Left ventricle myocardium inferior (tissue), 1 donor: ENCODE measurements at places on chromosomes 5 and 9. TPM values are rescaled to one million over a fixed set of nuclear protein-coding genes. Genes with fewer than 3 reads are reported as not detected.

GRCh38 chr5:159244163-159244562 is 18.9 kb upstream of the UBLCP1 start:
- no peak overlapping the region for H3K27ac ChIP-seq
- H3K4me3 ChIP-seq, result no peak overlapping the region
- DNase-seq, result no peak
- peaks cover 12% of the 10 kb centered on the region for H3K27me3 ChIP-seq

DNA sequence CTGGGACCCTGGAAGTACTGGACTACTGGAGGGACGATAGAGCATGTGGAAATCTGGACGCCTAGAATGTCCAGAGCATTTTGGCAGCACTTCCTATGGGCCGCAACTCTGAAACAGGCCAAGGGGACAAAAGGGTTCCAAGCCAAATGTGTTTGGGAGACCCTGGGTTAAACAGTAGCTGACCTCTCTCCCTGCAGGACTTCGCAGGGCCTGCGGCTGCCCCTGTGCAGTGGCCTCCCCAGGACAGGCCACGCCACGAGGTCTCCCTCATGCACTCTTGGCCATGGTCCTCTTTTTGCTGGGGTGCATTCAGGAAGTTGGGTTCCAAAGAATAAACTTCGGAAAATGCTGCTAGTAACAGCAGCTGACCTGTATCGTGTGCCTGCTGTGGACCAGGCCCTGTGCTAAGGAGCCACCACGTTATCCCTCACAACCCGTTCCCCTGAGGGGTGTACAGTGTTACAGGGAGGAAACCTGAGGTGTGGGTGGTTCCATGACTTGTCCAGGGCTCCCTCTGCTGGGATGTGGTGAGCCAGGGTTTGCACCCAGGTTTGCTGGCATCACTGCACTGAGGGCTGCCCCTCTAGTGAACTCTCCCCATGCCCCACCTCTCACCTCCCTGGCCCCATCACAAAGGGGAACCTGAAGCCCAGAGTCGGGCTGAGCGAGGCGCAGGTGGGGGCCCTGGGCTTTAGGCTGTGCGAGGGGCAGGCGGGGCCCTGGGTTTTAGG is 79.4 kb downstream of the AMBP start:
- H3K27ac ChIP-seq, result no peak overlapping the region
- no peak overlapping the region for H3K4me3 ChIP-seq
- H3K4me1 ChIP-seq, result peaks cover 31% of the 10 kb centered on the region
- DNase-seq, result no peak
- H3K36me3 ChIP-seq, result no peaks in the 10 kb centered on the region

DNA sequence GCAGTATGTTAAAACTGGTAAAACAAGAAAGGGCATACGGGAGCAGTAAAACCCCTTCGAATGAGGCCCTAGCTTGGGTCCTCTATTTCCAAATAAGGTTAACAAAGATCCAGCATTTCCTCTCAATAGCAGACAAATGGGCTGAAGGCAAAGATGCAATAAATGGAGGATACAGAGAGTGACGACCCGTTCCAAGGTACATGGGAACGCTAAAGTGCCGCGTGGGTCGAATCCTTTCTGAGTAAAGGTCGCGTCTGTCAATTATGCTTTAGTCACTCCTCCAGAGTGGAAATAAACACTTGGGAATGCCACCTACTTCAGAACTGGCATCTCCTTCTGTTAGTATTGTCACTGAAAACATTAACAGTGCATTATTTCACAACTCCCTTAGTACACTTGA is 24.7 kb downstream of the ARL15 start:
- no peak overlapping the region for H3K27ac ChIP-seq
- H3K4me1 ChIP-seq, result peaks cover 28% of the 10 kb centered on the region
- H3K36me3 ChIP-seq, result no peaks in the 10 kb centered on the region
- DNase-seq, result no peak

- peak overlapping the region; percentile 50 for H3K27ac ChIP-seq
- H3K27me3 ChIP-seq, result no peaks in the 10 kb centered on the region
- peaks cover 93% of the 10 kb centered on the region for H3K4me1 ChIP-seq
- H3K4me3 ChIP-seq, result no peak overlapping the region
- peaks cover 10% of the 10 kb centered on the region for H3K36me3 ChIP-seq
Observed at GRCh38 chr5:132459983-132460838, 30.4 kb downstream of the IRF1 start.

DNA sequence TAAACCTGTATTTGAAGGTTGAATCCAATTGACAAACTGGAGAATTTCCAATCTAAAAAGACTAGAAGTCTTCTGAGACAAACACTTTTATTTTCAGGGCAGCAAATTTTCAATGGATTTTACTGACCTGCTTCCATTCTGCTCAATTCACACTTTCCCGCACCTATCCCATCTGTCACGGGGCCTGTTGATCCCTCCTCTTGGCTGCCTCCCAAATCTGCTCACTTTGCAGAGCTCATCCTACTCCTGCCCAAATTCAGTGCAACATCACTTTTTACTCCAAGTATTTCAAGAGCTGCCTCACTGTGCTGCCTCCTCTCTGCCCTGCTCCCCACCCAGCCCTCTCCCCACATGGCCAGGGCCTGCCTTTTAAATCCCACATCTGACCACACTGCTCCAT is 35.1 kb downstream of the GOLM1 start:
- H3K4me1 ChIP-seq, result no peaks in the 10 kb centered on the region
- no peaks in the 10 kb centered on the region for H3K36me3 ChIP-seq

- DNase-seq, result no peak
- peaks cover 70% of the 10 kb centered on the region for H3K36me3 ChIP-seq
- peak overlapping the region; percentile 43 for H3K27ac ChIP-seq
- no peak overlapping the region for H3K4me3 ChIP-seq
- no peaks in the 10 kb centered on the region for H3K27me3 ChIP-seq
Observed at GRCh38 chr9:95478335-95478734, 38.4 kb downstream of the PTCH1 start.

DNA sequence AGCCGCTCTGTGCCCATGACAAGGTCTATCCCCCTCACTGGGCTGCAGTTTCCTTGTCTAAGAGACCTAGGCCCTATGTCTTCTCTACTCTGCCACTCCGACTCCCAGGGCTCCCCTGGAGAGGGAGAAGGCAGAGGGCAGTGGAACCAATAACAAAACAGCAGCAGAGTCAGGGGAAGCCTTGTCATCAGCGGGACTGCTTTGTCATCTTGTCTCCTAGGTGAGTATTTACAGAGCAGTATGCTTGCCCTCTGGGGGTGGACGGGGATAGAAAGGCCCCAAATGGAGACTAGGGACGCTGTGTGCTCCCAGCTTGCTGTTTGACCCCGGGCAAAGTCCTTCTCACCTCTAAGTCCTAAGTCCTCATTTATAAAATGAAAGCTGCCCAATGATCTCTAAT is 318.5 kb downstream of the CDK5RAP2 start:
- H3K4me1 ChIP-seq, result peaks cover 9% of the 10 kb centered on the region
- no peak for DNase-seq
- no peak overlapping the region for H3K4me3 ChIP-seq

- no peak overlapping the region for H3K4me3 ChIP-seq
- no peak for DNase-seq
- no peaks in the 10 kb centered on the region for H3K36me3 ChIP-seq
- no peaks in the 10 kb centered on the region for H3K27me3 ChIP-seq
Observed at GRCh38 chr9:23695572-23695971, 130.5 kb downstream of the ELAVL2 start.

- no peaks in the 10 kb centered on the region for H3K36me3 ChIP-seq
- H3K4me1 ChIP-seq, result peaks cover 3% of the 10 kb centered on the region
- no peak overlapping the region for H3K27ac ChIP-seq
- H3K4me3 ChIP-seq, result no peak overlapping the region
- DNase-seq, result no peak
Observed at GRCh38 chr5:90015584-90016018, 394.0 kb downstream of the CETN3 start.

DNA sequence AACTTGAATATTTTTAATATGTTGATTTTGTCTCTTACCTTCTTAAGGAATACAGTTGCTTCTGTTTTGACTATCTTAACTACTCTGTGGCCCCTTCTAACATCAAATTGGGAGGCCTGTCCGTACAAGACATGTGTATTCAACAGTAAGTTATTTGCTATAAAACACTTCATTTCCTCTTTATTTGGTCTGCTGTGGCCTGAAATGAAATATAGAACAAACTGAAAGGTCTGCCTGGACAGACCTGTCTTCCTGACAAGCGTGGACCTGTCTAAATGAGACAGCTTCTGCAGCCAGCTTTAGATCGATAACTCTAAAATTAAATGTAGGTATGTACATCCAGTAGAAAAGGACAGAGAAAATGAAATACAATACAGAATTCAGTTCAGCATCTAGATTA is 2.2 kb upstream of the LPAR1 start:
- no peak for DNase-seq
- H3K36me3 ChIP-seq, result no peaks in the 10 kb centered on the region
- H3K27me3 ChIP-seq, result peaks cover 50% of the 10 kb centered on the region
- H3K4me3 ChIP-seq, result no peak overlapping the region
- no peak overlapping the region for H3K27ac ChIP-seq
- H3K4me1 ChIP-seq, result peaks cover 20% of the 10 kb centered on the region

- peak; percentile 16 for DNase-seq
- no peak overlapping the region for H3K4me3 ChIP-seq
- peak overlapping the region; percentile 4 for H3K27ac ChIP-seq
- H3K27me3 ChIP-seq, result no peaks in the 10 kb centered on the region
Observed at GRCh38 chr5:103393101-103393754, 134.7 kb downstream of the MACIR start.

GRCh38 chr5:54545796-54546195 is 28.2 kb downstream of the SNX18 start:
- peaks cover 54% of the 10 kb centered on the region for H3K4me1 ChIP-seq
- no peaks in the 10 kb centered on the region for H3K27me3 ChIP-seq
- H3K27ac ChIP-seq, result no peak overlapping the region
- H3K36me3 ChIP-seq, result no peaks in the 10 kb centered on the region
- no peak for DNase-seq

- H3K36me3 ChIP-seq, result no peaks in the 10 kb centered on the region
- H3K27ac ChIP-seq, result no peak overlapping the region
- no peaks in the 10 kb centered on the region for H3K27me3 ChIP-seq
- DNase-seq, result no peak
- no peaks in the 10 kb centered on the region for H3K4me1 ChIP-seq
- H3K4me3 ChIP-seq, result no peak overlapping the region
Observed at GRCh38 chr5:111389390-111390082, 122.8 kb downstream of the STARD4 start.

- no peaks in the 10 kb centered on the region for H3K27me3 ChIP-seq
- no peaks in the 10 kb centered on the region for H3K36me3 ChIP-seq
- no peak overlapping the region for H3K4me3 ChIP-seq
- no peak overlapping the region for H3K27ac ChIP-seq
Observed at GRCh38 chr5:145293716-145294115, 541.4 kb downstream of the PRELID2 start.

- no peak overlapping the region for H3K4me3 ChIP-seq
- peaks cover 5% of the 10 kb centered on the region for H3K4me1 ChIP-seq
- H3K27ac ChIP-seq, result no peak overlapping the region
- no peak for DNase-seq
- H3K36me3 ChIP-seq, result peaks cover 34% of the 10 kb centered on the region
- H3K27me3 ChIP-seq, result no peaks in the 10 kb centered on the region
Observed at GRCh38 chr5:151463137-151464029, 16.0 kb downstream of the SLC36A1 start.

GRCh38 chr9:100459963-100460362 is 13.0 kb upstream of the TMEFF1 start:
- no peaks in the 10 kb centered on the region for H3K27me3 ChIP-seq
- no peaks in the 10 kb centered on the region for H3K36me3 ChIP-seq
- no peak for DNase-seq
- H3K27ac ChIP-seq, result no peak overlapping the region

GRCh38 chr9:77808751-77809081 is 160.6 kb upstream of the GNA14 start:
- H3K27me3 ChIP-seq, result no peaks in the 10 kb centered on the region
- peaks cover 25% of the 10 kb centered on the region for H3K4me1 ChIP-seq
- no peak overlapping the region for H3K4me3 ChIP-seq

GRCh38 chr5:19401032-19401431 is 587.0 kb downstream of the CDH18 start:
- no peaks in the 10 kb centered on the region for H3K27me3 ChIP-seq
- no peak overlapping the region for H3K4me3 ChIP-seq
- no peak for DNase-seq
- H3K4me1 ChIP-seq, result no peaks in the 10 kb centered on the region
- H3K36me3 ChIP-seq, result no peaks in the 10 kb centered on the region

DNA sequence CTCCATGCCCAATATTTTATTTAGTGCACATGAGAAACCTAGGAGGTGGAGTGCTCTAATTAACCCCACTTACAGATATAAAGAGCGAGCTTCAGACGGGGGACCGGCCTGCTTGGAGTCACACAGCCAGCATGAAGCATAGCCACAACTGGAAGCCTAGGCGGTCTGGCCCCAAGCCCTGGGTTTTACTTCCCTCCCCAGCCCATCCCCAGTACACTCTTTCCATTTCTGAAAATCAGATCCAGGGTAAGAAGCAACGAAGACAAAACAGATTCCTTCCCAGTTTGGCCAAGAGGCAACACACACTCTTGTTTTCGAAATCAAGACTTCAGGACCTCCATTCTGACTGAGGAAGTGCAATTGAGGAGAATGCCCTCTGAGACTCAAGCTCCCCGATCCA is 27.1 kb downstream of the KCNMB1 start:
- H3K4me1 ChIP-seq, result peaks cover 53% of the 10 kb centered on the region
- no peak overlapping the region for H3K4me3 ChIP-seq
- H3K27me3 ChIP-seq, result peaks cover 2% of the 10 kb centered on the region
- DNase-seq, result peak; percentile 50

Gene DNAI1
- total RNA-seq, result not detected

Gene IFNA13
- not detected for total RNA-seq

Gene RAI14
- total RNA-seq, result 6.7 TPM

Gene GABRA1
- total RNA-seq, result not detected

Gene IL9
- total RNA-seq, result not detected

Gene FSTL4
- total RNA-seq, result not detected

Gene BNC2
- 3.5 TPM for total RNA-seq

Gene HTR1A
- total RNA-seq, result not detected

Gene FOXD4L4
- total RNA-seq, result not detected

Gene TMEM252
- total RNA-seq, result not detected

Gene ADRB2
- total RNA-seq, result 5.1 TPM

Gene FRRS1L
- total RNA-seq, result 2.5 TPM

Gene CD72
- 0.63 TPM for total RNA-seq

Gene PCDHGA8
- total RNA-seq, result 8.5 TPM

Gene MAPKAP1
- 127 TPM for total RNA-seq

Gene GNA14
- total RNA-seq, result 2.2 TPM

Gene CXCL14
- 0.49 TPM for total RNA-seq

Gene PRRX2
- total RNA-seq, result 0.85 TPM
